Spinal cord (tissue), 10 donors: ENCODE measurements at places on chromosomes 12 and 14. TPM values are rescaled to one million over a fixed set of nuclear protein-coding genes. Genes with fewer than 3 reads are reported as not detected.

Gene GZMH
- polyA plus RNA-seq: not detected

Gene DAAM1
- polyA plus RNA-seq: 56.4 TPM

Gene SLC4A8
- polyA plus RNA-seq: 23.8 TPM

Gene FGD4
- 16.2 TPM for polyA plus RNA-seq

Gene CBLN3
- polyA plus RNA-seq: 1.7 TPM

Gene TBX5
- polyA plus RNA-seq: not detected

Gene RHOJ
- polyA plus RNA-seq: 29.6 TPM

Gene CISTR
- 1.1 TPM for polyA plus RNA-seq

Gene KLHL33
- polyA plus RNA-seq: 0.72 TPM

Gene KRT71
- 0.35 TPM for polyA plus RNA-seq

Gene PLEKHD1
- 1.4 TPM for polyA plus RNA-seq
